NB4 (cell line): ENCODE measurements at places on chromosomes 6 and 20.

DNA sequence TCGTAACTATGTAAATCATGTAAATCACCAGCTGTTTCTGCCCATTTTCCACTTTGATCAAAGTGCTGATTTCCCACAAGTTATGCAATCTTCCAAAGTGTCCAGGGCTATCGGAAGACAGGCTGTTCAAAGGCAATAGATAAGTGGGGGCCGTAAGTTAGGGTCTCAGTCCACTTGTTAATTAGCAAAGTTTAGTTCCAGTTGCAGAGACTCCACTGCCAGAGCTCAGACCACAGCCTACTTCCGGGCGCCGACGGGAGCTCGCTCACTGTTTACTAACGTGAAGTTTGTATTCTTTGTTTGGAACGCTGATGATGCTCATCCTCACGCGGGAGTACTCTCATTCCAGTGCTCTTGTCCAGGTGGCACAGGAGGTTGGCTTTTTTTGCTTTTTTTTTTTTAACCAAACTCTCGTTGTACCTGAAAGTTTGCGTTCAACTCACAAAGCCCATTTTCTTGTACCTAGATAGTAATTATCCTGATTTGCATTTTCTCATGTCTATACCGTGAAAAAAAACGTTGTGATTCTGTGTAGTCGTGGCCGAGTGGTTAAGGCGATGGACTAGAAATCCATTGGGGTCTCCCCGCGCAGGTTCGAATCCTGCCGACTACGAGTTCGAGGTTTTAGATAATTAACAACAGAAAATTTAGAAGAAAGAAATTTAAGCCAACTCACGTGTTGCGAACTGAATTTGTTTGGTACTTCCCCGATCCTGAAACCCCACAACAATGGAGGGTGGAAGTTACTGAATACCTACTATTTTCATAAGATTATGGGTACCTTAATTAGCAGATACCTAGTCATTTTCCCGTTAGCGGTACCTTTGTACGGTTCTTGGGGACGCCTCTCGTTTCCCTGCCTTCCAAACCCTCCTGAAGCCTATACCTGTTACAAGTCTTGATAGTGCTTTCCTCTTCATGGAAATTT lies 29.9 kb upstream of the ZNF184 start:
- peak; percentile 84 for DNase-seq

- peak; percentile 71 for DNase-seq
These were observed 32.0 kb downstream of the POM121L2 start for GRCh38 chr6:27280064-27280539.

- no peak for DNase-seq
These were observed 49.9 kb upstream of the FAM184A start for GRCh38 chr6:119128252-119128912.

GRCh38 chr20:40168981-40169620 lies 519.9 kb downstream of the MAFB start:
- no peak for DNase-seq

GRCh38 chr6:48835421-48835958 lies 627.6 kb downstream of the MMUT start:
- DNase-seq = peak; percentile 9

- no peak for DNase-seq
These were observed 1.2 kb upstream of the SRC start for GRCh38 chr20:37344506-37345338.

GRCh38 chr6:146472918-146473317 lies 70.7 kb upstream of the RAB32 start:
- no peak for DNase-seq

GRCh38 chr6:134077301-134077700 lies 24.9 kb upstream of the SLC2A12 start:
- peak; percentile 31 for DNase-seq

DNA sequence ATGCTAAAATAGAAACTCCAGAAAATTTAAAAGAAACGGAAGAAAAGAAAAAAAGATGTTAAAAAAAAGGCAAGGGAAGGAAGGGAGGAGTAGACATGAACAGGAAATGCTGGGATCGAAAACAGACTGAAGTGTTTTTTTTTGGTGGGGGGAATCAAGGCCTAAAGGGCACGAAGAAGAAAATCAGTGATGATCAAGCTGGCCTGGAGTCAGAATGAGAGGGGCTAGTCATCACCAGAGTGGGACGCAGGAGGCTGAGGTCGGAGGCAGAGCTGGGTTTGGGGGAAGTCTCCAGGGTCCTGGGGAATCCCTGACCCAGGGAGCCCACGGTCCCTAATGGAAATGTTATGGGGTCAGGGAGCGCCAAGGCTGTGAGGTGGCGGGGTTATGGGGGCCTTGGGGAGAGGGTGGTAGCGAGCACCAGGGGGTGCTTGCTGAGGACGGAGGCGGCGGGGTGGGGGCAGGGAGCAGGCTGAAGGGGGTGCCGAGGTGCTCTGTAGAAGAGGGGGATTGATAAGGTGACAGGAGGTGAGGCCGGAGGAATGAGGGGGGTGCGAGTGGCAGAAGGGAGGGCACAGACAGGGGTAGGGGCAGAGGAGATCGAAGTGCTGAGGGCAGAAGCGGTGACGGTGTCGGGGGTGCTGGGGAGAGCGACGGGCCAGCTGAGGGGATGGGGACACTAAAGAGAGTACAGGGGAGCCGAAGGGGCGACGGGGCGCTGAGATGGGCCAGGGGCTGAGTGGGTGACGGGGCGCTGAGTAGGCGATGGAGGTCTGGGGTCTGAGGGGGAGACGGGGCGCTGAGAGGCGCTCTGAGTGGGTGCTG lies 684 bp downstream of the ZNFX1 start:
- peak; percentile 48 for DNase-seq

DNA sequence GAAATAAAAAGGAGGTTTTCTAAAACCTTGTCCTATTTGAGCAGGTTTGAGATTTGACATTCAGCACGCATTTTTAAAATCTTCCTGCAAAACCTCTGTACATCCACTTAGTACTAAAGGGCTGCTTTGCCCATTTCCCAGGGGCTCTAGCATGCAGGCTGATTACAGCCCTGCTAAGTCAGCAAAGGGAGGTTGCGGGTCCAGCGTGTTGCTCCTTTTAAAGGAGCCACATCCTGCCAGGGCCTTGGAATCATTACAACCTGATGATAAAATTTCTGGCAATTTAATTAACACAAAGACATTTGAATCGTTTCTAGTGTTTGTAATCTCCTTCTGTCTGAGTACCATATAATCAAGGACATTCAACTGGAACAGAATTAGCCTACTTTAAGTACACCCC lies 455.1 kb upstream of the CITED2 start:
- no peak for DNase-seq

DNA sequence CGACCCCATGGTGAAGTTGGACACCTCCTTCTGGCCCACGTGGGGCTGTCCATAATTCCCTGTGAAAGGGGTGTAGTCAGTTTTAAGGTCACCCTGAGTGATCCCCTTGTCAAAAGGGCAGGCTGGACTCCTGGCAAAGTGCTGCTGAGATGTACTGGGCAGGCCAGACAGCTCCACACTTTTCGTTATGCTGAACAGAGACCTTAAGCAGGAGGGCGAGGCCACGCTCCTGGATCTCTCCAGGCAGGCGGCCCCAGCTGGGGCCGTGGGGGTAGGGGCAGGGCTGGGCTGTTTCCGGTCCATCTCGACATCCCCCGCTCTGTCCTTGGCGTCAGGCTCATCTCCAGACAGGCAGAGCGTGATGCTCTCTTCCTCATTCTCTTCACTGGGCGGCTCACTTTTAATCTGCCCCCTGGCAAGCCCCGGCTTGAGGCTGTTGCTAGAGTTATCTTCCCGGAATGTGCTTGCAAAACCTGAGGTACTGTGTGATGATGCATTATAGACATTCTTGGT lies 56.7 kb downstream of the GJA10 start:
- DNase-seq = peak; percentile 84

GRCh38 chr20:37564388-37565133 lies 36.9 kb upstream of the BLCAP start:
- DNase-seq = peak; percentile 51

GRCh38 chr6:52136055-52136454 lies 48.6 kb upstream of the PKHD1 start:
- DNase-seq = no peak

DNA sequence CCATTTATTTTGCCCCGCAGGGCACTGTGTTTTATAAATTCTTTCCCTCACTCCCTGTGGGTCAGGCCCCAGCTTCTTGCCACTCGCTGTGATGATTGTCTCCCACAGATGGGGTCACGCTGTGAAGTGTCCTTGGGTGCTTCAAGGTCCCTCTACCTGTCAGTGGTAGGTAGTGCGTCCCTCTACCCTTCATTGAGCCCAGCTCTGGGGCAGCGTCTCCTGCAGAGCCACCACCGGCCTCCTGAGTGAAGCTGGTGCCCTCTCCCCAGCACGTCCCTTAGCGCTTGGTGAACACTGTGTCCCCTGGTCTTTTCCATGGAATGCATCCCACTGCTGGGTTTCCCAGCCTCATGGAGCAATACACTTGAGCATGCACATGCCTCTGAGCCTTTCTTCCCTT lies 108.2 kb downstream of the NRN1 start:
- no peak for DNase-seq

GRCh38 chr6:13457577-13457976 lies 29.8 kb downstream of the GFOD1 start:
- DNase-seq = no peak

DNA sequence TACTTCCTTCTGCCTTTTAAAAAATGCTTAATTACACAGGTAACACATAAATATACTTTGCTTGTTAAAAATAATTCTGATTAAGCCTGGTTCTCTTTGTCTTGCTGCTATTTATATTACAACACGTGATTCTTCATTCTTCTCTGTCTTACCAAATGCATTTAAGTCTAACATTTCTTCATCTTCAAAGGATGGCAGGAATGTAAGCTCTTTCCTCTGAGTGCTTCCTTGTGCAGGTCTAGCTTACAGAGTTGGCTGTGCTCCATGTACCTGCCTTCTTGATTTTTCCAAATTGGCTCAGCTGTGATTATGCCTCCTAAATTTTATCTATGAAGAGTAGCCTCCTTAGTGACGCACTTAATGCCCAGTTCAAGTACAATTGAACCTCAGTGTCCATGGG lies 44.4 kb downstream of the RNF144B start:
- no peak for DNase-seq

DNA sequence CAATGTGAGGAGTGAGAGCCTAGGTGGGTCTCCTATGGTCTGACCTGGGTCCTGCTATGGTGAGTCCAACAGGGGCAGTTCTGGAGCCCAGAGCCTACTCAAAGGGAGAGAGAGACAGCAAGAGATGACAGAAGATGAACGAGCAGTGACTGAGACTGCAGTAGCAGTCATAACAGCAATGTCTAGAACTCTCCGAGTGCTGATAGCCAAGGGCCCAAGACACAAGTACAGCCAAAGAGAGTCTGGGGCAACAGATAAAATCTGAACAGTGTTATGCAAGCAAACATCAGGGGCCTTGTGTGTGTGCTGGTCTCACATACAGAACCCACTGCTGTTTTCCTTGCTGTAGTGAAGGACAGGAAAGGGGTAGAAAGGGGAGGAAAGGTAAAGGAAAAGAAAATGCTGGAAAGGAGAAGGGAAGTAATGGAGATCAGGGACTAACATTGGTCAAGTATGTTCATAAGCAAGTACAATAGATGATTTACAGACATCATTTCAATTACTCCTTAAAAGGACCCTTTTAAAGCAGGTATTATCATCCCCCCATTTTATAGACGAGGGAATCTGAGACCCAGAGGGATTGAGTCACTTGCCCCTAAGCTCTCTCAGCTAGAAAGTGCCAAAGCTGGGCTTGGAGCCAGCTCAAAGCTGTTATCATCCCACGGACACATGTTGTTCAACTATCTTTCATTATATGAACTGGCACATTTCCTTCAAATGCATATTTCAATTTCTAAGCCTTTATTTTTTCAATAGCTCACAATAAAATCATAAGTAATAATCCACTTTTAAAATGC lies 182.3 kb upstream of the RAB32 start:
- no peak for DNase-seq

DNA sequence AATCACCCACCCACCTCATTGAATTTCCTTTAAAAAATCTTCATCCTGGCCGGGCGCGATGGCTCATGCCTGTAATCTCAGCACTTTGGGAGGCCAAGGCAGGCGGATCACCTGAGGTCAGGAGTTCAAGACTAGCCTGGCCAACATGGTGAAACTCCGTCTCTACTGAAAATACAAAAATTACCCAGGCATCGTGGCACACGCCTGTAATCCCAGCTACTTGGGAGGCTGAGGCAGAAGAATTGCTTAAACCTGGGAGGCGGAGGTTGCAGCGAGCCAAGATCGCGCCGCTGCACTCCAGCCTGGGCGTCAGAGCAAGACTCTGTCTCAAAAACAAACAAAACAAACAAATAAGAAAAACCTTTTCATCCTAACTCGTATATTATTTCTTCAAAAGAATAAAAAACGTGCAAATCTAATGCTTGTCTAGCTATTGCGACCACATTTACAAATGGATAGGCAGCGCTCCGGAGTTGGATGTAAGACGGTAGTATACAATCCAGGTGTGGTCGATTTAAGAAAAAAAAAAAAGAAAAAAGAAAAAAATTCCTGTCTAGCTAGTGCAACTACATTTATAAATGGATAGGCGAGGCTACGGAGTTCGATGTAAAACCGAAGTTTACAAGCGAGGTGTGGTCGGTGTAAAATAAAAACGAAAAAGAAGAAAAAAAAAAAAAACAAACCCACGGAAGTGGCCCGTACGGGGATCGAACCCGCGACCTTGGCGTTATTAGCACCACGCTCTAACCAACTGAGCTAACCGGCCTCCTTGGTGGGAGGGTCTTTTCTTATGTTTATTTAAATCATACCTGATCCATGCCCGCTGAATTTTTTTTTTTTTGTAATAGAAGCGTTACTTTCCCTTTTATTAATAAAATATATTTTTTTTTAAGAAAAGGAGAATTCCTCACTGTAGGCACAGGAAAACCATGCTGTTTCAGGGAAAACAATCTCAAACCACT lies 70.7 kb upstream of the PRSS16 start:
- DNase-seq = peak; percentile 60

GRCh38 chr20:25308671-25309394 lies 60.9 kb downstream of the PYGB start:
- peak; percentile 99 for DNase-seq

DNA sequence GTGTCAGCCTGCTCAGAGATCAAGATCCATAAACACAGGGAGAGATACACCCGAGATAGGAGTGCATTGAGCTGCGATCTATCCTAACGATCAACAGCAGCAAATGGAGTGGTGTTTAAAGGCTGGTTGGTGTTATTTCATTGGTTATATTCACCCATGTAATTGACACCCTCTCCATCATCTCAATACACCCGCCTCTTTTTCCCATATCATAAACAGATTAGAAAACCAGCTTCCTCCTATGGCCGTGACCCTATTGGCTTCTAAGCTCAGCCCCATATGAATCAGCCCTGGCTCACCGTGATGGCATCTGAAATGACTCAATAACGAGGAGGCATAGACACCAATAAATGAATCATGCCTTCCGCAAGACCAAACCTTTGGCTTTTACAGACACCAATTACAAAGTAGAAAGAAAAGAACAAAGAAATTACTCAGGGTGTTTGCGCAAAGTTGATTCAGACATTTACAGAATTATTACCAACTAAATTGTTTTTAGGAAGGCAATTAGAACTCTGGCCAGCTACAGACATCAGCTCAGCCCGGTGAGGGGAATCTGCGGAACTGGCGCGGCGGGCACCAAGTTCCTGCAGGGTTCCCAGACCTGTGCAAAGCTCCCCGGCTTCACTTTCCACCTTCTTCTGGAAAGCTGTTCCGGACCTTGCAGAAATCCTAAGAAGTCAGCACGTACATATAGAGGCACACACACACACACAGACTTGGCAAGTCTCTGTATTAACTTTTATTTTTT lies 11.5 kb downstream of the PMEPA1 start:
- peak; percentile 91 for DNase-seq
